HL-60 (cell line): ENCODE measurements at places on chromosomes 1 and 21.

DNA sequence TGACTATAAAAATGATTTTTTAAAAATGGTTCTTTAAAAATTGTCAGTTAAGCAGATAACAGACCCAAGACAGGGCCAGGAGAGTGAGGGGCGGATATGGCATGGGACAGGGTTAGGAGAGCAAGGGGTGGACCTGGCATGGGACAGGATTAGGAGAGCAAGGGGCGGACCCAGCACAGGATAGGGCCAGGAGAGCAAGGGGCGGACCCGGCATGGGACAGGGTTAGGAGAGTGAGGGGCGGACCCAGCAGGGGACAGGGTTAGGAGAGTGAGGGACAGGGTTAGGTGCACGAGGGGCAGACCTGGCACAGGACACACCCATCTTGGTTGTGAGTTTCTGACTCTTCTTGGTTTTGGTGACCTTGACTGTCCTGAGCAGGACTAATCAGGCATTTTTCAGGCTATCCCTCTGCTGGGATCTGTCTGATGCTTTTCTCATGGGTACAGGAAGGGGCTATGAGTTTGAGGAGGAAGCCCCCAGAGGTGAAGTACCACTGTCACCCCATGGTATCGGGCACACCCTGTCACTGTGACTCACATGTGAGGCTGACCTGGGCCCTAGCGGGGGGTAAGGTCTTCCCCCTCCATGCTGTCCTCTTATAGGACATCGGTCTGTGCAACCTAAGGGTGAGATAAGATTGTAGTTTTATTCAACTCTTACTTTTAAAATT, 159.0 kb upstream of the COL6A1 start:
- no peak for DNase-seq

DNA sequence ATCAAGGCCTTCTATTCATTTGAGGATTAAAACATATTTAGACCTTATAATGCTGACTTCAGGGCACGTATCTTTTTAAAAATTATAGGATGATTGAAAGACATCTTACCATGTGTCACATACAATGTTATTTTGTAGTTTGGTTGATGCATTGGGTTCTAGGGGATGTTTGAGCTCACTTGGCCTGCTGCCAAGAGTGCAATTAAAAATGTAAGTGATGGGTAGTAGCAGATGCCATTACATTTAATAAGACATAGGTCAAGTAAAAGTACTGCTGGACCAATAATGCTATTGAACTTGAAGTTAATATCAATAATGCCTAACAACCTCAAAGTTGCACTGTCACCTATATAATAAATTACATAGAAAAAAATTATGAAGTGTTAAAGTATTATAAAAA, 616.5 kb upstream of the RGS18 start:
- no peak for DNase-seq

DNA sequence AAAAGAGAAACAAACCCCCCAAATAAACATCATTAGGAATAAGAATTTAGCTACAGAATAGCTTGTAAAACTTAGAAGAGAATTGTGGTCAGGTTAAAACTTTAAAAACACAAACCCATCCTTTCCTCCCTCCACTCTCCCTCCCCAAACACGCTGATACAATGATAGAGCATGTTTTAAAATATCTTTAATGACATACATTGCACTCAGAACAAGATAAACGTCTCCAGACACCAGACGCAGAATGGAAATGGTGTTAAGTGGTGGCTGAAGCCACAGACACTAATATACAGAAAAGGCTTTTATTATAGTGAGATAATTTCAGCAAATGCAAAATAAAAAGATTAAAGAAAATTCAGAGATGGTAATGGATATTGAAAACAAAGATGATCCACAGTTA, 58.9 kb upstream of the SAMD13 start:
- DNase-seq = no peak

- no peak for DNase-seq
These were observed 70.0 kb upstream of the PAX7 start for GRCh38 chr1:18560692-18561091.

DNA sequence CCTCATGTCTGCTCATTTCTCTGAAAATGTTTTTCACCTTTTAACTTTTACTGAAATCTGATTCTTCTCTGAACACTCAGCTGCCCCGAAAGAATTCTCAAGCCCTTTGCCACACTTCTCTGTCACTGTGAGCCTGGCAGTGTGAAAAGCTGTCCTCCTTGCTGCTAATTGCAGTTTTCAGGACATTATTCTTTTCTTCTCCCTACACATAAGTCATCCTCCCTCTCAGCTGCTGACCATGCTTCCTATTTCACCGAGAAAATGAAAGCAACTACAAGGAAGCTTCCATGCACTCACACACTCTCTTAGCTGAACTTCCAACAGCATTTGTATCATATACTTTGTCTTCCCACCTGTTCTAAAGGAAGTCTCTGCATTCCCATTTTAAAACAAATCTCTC, 15.8 kb downstream of the OLFM3 start:
- no peak for DNase-seq

DNA sequence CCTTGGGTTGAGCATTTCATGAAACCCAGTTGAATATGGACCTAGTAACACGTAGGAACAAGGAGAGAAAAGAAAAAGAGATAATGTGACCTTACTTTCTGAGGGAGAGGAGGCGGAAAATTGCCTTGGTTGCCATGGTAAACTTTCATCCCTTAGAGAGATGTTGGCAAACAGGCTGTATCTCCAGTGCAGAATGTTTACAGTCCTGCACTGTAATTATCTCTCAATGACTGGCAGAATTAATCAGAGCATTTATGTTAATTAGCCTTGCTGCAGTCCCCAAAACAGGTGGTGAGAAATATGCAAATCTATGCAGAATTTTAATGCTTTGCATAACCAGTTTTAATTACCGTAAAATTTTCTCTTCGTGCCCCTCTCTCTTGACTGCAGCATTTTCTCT, 147.3 kb downstream of the CD247 start:
- DNase-seq = no peak

DNA sequence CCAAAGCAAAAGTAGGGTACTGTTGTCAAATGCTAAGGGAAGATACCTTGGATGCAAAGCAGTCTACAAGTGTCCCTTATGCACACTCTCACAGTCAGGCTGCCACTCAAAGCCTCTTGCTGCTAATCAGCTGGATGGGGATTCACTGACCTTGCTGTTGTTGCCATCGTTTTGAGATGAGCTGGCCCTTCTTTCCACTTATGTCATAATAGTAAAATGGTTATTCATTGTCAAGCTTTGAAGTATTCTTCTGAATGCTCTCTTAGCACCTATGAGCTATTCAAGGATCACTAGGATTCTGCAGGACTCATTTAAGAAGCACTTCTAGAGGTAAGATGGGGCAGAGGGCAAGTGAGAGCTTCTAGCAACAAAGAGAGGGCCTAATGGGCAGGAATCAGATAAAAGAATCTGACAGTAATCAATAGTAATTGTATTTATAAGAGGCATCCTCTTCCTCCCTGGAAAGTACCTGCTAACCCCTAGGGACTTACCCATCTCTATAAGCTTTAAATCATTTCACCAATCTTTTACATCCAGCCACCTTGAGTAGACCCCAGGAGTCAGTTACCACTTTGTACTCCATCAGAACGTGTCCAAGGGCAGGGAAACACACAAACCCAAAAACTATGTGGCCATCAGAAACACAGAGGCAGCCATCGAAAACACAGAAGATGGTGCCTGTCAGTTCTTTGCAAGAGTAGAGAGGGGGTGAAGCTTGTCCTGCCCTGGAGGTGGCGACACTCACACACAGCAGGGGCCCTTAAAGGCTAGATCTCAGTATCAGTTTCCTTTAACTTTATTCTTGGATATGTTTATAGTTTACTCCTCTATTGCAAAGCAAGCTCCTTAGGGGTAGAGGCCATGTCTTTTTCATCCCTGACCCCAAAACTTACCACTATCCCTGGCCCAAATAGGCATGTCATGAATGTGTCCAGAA, 103.7 kb upstream of the NFIA start:
- DNase-seq = no peak

- DNase-seq = no peak
These were observed 55.2 kb upstream of the KAZN start for GRCh38 chr1:14543191-14543840.

GRCh38 chr1:228343191-228343661, 63.4 kb downstream of the TRIM11 start:
- no peak for DNase-seq

GRCh38 chr1:32023351-32023750, 9.7 kb downstream of the KHDRBS1 start:
- no peak for DNase-seq

- no peak for DNase-seq
These were observed 4.2 kb upstream of the ZNF496 start for GRCh38 chr1:247335882-247336281.

DNA sequence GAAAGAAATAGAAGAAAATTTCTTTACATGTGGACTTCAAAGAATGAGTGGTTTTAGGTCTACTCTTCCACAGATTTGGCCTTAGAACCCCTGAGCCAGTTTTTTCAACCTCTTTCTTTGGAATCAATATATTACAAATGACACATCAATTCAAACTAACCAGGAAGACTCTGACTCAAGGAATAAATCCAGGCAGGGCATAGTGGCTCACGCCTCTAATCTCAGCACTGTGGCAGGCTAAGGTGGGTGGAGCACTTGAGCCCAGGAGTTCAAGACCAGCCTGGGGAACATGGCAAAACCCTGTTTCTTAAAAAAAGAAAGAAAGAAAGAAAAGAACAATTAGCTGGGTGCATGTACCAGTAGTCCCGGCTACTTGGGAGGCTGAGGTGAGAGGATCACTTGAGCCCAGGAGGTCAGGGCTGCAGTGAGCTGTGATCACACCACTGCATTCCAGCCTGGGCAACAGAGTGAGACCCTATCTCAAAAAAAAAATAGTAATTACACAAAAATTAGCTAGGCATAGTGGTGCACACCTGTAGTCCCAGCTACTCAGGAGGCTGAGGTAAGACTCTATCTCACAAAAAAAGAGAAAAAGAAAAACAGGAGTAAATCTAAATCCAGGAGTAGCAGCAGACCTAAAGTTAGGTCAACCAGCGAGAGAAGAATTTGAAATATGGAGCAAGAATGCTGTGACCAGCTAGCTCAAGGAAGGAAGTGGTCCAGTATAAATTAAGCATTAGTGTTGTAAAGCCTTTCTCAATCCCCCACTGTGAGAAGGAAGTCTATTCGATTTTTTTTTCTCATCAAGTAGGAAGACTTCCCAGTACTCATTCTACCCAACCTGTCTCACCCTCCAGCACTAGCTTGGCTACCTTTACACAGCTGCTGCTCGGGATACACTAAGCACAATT, 1.9 kb downstream of the SORT1 start:
- DNase-seq = peak; percentile 41

- no peak for DNase-seq
These were observed 61.5 kb upstream of the RAVER2 start for GRCh38 chr1:64683419-64683818.

DNA sequence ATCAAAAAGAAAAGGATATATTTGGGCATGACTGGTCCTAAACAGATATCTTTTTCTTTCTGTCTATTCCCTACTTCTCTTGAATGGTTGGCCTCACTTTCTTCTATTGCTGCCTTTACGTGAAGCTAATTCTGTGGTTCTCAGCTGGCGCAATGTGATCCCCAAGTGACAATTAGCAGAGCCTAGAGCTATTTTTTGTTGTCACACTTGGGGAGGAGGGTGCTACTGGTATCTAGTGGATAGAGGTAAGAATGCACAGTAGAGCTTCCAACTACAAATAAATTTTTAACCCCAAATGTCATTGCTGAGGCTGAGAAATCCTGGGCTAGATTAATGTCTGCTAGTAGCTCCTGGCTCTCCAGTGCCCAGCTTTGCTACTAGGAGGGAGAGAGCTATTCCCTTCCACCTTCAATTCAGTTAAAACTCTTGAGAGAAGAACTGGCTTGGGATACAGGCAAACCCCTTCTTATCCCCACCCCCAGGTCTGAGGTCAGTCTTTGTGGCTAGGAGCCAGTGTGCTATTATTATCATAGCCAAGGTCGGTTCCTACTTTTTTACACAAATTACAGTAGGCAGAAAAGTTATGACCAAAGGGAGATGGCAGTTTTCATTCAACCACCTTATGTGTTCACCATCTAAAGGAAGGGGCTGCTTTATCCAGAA, 102.1 kb downstream of the SNX7 start:
- no peak for DNase-seq

DNA sequence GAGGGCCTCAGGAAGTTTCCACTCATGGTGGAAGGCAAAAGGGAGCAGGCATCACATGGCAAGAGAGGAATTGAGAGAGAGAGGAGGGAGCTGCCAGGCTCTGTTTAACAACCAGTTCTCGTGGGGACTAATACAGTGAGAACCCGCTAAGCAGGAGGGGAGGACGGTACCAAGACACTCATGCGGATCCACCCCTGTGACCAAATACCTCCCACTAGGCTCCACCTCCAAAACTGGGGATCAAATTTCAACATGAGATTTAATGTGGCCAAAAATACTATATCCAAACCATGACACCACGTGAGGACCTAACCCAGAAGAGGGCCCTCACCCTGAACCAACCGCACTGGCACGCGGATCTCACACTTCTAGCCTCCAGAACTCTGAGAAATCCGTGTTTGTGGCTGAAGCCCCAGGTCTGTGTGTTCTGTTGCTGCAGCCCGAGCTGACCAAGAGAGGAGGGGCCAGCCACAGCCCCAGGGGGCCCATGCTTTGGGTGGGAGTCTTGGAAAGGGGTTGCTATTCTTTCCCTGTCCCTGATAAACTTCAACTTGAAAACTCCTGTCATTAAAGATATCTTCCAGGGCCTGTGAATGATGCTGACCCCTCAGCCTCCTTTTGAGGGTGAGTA, 32.0 kb downstream of the TRIM67 start:
- no peak for DNase-seq

- no peak for DNase-seq
These were observed 18.5 kb downstream of the UBE2G2 start for GRCh38 chr21:44783020-44783696.

GRCh38 chr21:14403681-14404318, 20.9 kb upstream of the HSPA13 start:
- DNase-seq = no peak

DNA sequence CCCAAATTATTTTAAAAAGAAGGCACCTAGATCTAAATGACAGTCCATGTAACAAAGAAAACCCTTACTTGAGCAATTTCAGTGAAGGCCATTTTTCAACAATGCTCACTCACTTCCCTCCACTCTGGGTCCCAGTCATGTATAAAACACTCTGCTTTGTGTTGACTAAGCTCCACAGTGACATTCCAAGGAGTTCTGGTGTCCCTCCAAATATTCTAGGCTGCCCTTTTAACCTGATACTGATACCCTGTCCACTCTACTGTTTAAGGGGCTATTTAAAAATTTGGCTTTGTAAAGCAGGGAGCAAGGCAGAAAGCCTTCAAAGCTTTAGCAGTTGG, 73.6 kb downstream of the GNG12 start:
- no peak for DNase-seq

DNA sequence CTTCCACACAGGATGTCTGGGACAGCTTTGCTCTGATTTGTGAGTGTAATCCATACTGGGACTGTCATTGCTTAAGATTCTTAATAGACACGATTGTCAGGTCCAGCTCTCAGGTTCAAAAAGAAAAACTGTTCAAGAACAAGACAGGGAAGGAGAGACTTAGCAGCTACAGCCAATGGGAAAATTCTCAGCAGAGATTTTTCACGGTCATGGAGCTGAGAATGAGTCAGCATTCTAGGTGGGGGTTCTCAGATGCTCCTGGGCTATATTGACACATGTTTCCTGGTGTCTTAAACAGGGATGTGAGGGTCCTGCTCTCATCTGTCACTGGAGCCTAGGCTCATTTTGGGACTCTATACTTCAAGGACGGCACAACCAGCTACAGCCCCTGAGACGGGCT, 318.3 kb downstream of the RRAGC start:
- DNase-seq = no peak
